ENCODE measurements at places on chromosomes 4 and X.

GRCh38 chrX:118049713-118050112 is 66.9 kb downstream of the KLHL13 start:
- no peak for DNase-seq

DNA sequence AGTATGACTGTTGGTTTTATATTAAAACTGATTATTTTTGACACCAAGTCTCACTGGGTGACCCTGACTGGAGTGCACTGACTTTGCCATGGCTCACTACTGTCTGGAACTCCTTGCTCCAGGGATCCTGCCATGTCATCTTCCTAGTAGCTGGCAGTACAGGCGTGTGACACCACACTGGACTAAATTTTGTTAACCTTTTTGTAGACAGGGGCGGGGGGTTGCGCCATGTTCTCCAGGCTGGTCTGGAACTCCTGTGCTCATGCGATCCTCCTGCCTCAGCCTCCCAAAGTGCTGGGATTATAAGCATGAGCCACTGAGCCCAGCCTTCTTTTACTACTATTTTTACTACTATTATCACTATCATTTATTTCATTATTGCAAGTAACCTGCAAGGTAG is 8.9 kb downstream of the XAGE1A start:
- DNase-seq: no peak

- DNase-seq: no peak
Measured at GRCh38 chrX:44651358-44651757, 108.7 kb upstream of the FUNDC1 start.

DNA sequence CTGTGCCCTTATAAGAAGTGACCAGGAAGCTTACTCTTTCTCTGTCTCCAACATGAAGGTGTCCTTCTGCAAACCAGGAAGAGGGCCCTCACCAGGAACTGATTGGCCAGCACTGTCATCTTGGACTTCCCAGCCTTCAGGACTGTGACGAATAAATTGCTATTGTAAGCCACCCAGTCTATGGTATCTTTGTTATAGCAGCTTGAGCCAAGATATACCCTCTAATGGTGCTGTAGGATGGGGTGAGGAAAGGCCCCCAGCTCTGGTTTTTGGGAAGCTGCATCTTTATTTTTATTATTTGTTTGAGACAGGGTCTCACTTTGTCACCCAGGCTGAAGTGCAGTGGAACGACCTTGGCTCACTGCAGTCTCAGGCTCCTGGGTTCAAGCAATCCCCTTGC is 1.2 kb upstream of the MGST2 start:
- DNase-seq: no peak

DNA sequence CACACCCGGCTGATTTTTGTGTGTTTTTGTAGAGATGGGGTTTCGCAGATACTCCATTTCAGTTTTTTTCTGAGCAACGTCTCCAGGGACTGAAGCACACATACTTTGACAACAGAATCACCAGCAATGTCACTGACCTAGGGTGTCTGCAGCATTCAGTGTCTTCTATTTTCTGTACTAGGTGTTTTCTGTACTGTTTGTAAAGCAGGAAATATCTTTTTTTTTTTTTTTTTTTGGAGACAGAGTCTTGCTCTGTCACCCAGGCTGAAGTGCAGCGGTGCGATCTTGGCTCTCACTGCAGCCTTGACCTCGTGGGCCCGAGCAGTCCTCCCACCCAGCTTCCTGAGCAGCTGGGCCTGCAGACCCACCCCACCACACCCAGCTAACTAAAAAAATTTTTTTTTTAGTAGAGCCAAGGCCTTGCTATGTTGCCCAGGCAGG is 8.9 kb downstream of the ADD1 start:
- no peak for DNase-seq

- DNase-seq: no peak
Measured at GRCh38 chrX:3582451-3582850, 131.0 kb downstream of the PRKX start.

- DNase-seq: no peak
Measured at GRCh38 chr4:111499291-111499690, 646.0 kb upstream of the FAM241A start.

- no peak for DNase-seq
Measured at GRCh38 chr4:150983851-150984250, 31.2 kb downstream of the LRBA start.

DNA sequence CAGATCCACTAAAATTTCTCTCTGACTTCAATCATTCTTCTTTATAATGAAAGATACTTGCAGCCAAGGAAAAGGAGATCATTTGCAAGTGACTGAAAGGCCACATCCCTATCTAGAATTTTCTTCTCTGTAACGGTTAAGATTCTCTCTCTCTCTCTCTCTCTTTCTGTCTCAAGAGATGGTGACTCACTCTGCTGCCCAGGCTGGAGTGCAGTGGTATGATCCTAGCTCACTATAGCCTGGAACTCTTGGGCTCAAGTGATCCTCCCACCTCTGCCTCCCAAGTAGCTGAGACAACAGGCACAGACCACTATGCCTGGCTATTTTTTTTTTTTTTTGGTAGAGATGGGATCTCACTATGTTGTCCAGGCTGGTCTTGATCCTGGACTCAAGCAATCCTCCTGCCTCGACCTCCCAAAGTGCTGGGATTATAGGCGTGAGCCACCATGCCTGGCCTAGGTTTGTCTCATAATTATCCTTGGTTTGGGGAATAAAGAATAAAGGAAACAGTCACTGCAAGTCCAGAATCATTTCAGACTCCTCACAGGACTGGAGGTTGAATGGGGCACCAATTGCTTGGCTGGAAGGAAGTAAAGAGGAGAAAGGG is 33.3 kb upstream of the GALNT7 start:
- no peak for DNase-seq

- no peak for DNase-seq
Measured at GRCh38 chr4:186201535-186202230, 10.3 kb downstream of the CYP4V2 start.

GRCh38 chr4:98659741-98660462 is 1.5 kb upstream of the TSPAN5 start:
- no peak for DNase-seq

GRCh38 chrX:40299641-40300046 is 201.9 kb upstream of the BCOR start:
- no peak for DNase-seq

- DNase-seq: no peak
Measured at GRCh38 chrX:107825698-107826237, at the start of gene MID2. TSS of gene MID2 (plus strand) at chrX:107825866. CDS start at chrX:107826427, 561 bp downstream.

DNA sequence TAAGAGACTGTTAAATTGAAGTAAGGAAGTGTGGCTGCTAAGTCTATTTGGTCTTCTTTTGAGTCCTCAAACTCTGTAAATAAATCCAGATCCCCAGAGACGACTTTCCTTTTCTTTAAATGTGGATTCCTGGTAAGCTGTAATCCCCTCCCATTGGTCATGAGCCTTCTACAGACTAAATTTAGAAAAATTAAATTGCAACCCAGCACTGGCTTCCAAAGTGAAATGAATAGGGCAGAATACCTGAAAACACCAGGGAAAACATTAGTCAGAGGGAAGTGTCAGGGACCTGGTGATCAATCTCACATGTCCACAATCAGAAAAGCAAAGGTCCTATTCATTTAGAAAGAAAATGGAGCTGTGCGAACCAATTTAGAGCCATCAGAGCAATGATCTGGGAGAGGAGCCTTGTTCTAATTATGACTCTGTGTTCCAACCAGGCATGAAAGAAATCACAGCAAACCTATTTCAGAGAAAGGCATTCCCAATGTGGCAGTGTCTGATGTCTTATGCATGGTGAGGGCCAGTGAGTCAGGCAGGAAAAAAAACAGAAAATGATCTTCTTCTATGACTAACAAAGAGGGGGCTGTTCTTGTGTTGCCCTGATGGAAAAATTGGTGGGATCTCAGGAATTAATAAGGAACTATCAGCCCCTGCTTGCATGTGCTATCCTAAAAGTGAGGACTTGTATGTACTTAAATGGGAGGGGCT is 19.8 kb upstream of the CCDC149 start:
- no peak for DNase-seq

DNA sequence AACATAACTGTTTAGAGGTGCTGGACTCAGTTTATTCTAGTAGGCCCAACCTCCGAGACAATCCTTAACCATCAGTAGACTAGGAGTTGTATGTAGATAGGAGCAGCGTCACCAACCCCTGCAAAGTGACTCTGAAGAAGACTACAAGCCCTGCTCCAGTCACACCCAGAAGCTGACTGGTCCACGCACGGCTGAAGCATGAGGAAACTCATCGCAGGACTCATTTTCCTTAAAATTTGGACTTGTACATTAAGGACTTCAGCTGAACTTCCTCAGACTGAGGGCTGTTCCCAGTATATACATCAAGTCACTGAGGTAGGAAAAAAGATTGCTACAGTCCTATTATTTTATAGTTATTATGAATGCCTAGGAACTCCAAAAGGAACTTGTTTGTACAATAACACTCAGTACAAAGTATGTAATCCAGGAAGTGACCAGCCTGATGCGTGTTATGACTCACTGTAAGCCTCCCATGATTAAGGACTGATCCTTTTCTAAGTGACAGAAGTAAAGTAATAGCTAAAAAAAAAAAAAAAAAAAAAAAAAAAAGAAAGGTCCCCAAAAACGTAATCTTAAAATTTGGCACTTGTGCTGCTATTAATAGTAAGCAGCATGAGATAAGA is 41.6 kb upstream of the UGT2B7 start:
- DNase-seq: peak; percentile 58

DNA sequence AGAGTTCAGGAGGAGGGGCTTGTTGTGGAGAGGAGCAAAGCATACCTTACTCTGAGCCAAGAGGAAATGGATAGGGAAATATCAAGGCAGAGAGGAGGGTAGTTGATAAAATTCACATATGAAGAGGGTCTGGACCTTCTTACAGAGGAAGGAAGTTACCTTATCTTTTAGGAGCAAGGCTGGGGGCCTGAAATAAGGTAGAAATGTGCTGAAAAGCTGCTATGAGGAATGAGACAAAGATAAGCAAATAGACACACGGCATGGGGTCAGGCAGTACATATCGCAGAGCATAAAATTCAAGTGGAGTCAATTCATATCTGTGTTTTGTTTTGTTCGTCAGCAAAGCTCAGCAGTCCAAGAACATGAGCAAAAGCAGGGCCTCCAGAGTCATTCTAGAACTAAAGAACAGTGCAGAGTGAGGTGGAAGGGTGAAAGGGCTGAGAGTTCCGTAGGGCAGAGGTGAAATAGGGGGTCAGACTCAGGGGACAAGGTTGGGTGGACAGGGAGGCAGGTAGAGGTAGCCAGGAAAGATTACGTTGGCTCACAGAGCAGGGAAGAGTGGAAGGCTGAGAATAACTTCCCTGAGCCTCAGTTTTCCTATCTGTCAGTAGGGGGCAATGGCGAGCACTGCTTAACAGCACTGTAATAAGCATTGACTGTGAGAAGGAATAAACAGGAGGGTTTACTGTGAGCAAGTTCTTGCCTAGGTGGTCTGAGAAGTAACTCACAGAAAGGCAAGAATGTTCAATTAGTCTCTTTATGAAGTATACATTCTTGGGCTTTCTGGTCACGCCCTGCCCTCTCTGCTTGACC is 9.2 kb downstream of the VSIG4 start:
- no peak for DNase-seq

- DNase-seq: no peak
Measured at GRCh38 chr4:76035799-76036380, at the start of gene CXCL11. TSS of gene CXCL11 (minus strand) at chr4:76036070. CDS start at chr4:76035987, 83 bp downstream.

- peak; percentile 74 for DNase-seq
Measured at GRCh38 chrX:46770817-46771163, 11.9 kb upstream of the SLC9A7 start.

DNA sequence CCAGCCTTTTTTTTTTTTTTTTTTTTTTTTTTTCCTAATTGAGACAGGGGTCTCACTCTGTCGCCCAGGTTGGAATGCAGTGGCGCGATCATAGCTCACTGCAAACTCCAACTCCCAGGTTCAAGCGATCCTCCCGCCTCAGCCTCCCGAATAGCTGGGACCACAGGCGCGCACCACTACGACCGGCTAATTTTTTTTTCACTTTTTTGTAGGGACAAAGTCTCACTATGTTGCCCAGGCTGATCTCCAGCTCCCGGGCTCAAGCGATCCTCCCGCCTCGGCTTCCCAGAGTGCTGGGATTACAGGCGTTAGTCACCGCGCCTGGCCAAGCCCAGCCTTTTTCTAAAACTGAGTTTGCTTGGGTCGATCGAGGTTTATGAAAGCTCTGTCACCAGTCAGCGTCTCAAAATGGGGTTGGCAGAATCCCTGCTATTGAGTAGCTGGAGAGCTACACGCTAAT is 1.3 kb upstream of the OTUD5 start:
- DNase-seq: peak; percentile 5

- DNase-seq: no peak
Measured at GRCh38 chrX:110145311-110145710, 142.4 kb downstream of the TMEM164 start.

- no peak for DNase-seq
Measured at GRCh38 chrX:19734111-19734510, 153.3 kb downstream of the SH3KBP1 start.

DNA sequence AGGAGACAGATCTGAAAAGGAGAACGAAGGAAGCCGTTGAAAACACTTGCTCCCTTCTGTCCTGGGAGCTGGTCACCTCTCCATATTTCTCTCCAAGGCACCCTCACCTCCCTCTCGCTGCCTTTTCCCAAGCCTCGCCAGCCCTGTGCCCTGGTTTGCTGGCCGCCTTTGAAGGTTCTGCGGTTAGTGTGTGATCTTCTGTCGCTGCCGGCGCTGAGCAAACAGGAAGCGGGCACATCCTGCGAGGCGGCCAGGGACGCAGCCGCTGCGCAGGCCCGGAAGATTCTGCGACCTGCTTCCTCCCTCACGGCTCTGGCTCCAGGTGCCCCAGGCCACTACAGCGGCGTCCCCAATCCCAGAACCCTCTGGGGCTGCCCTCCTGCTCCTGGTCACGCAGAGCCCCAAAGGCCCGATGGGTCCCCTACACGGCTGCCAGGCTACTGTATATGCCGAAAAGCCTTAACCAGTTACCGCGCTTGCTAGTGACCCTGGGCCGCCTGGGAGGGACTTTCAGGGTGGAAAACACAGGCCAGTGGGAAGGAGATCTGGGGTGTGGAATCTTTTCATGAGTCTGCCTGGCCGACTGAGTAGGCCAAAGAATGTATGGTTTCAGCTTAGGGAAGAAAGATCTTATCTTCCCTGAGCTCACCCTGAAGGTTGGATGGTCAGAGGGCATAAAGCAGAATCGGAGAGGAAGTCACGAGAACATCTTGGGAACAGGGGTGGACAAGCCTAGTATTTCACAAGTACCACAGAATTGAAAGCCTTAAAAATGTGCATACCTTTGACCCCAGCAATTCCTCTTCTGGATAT is 2.3 kb upstream of the SASH3 start:
- DNase-seq: no peak

GRCh38 chrX:13284570-13284969 is 35.3 kb downstream of the ATXN3L start:
- DNase-seq: no peak

- peak; percentile 71 for DNase-seq
Measured at GRCh38 chr4:163332526-163333406, at the start of gene NPY1R. TSS of gene NPY1R (minus strand) at chr4:163332596. CDS start at chr4:163326554, 6,042 bp downstream.

DNA sequence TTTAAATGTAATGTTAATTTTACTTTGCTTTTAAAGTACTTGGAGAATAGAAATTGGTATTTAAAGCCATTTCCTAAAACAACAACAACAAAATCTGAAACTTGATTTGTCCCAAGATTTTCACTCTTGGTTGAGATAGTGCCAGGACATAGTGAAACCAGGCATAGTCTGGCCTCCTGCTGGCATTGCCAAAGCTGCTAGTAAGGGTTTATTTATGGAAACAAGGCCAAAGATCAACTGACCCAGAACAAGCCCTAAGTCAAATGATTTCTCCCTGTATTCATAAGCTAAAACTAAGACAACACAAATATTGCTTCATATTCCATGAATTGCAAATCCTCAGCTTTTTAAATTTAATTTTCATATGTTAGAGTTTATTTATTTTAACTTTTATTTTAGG is 227.5 kb upstream of the FGF13 start:
- DNase-seq: no peak

GRCh38 chr4:93749292-93749761 is 79.2 kb upstream of the ATOH1 start:
- DNase-seq: no peak

GRCh38 chr4:182975806-182976205 is 58.6 kb upstream of the DCTD start:
- DNase-seq: peak; percentile 76
